ENCODE measurements at places on chromosomes 7 and 10. TPM values are rescaled to one million over a fixed set of nuclear protein-coding genes. Genes with fewer than 3 reads are reported as not detected.

- no peak for DNase-seq
Observed at GRCh38 chr10:30559180-30559579, 70.4 kb downstream of the LYZL2 start.

DLX6 gene
- polyA plus RNA-seq, result not detected

- DNase-seq, result no peak
Observed at GRCh38 chr10:96266118-96266770, 5.1 kb downstream of the BLNK start.

GRCh38 chr7:110246118-110246517 is 844.8 kb upstream of the LRRN3 start:
- DNase-seq, result no peak

GRCh38 chr10:118330295-118331076 is 11.6 kb downstream of the FAM204A start:
- no peak for DNase-seq

CRYGN gene
- polyA plus RNA-seq, result 0.55 TPM

DNA sequence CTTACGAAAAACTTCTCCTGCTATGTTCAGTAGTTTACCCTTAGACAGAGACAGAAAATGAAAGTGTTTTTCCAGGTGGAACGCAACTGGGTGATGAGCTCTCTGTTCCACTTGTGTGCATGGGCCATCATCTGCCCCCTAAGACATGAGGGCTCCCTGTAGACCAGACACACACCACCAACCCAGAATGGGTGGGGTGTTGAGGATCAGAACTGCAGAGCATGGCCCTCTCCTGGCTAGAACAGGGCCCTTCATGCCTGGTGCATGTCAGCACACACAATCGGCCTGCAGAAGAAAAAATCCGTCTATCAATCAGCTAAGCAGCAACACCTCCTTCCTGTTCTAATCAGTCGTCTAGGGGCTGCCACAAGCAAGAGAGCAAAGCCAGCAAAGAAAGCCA is 186.2 kb upstream of the INHBA start:
- DNase-seq, result no peak

MOGAT3 gene
- 0.09 TPM for polyA plus RNA-seq

DNA sequence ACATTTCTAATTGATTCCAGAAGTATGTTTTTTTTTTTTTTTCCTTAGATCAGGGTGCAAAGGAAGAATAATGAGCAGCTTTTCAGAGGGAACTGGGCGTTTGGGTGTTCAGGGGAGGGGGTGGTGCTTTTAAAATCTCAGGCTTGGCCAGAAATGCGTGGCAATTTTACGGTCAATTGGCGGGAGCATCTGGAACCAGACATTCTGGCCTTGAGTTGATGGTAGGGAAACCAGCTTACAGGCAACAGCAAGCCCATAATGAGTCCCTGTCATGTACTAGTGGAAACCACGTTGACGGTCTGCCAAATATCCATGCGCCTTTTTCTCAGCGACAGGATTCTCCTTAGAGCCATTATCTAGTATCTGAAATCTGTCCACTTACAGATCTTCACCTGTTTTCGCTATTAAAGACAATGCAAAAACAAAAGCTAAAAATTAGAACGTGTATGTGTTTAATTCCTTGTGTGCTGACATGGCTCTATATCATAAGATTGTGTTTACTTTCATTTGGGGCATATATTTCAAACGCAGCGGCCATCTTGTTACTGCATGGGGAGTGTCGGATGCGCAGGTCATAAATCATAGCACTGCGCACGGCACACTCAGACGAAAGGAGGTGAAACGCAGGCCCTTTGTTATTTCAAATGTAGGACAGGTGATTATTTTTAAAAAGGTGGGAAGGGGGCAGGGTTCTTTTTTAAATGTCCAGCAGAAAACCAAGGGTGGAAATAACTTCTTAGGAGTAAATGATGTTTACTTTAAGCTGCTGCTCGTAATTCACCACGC is 209.2 kb downstream of the AGMO start:
- no peak for DNase-seq

DNA sequence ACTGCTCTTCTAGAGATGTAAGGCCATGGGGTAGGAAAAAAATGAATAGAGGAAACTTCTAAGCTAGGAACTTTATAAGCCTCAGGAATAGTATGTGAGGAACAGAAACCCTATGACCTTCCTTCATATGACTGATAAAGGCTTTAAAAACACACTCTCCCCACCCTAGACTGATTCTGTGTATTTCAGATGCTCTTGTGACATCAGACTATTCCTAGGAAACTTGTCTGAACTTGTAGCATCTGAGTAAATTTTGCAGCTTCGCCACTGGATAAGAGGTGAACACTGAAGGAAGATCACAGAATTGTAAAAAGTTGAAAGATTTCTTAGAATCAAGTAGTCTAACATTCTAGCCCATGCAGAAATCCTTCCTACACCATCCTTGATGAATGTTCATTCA is 31.0 kb upstream of the CBLL1 start:
- DNase-seq, result no peak

DPYSL4 gene
- 12.4 TPM for polyA plus RNA-seq

DNA sequence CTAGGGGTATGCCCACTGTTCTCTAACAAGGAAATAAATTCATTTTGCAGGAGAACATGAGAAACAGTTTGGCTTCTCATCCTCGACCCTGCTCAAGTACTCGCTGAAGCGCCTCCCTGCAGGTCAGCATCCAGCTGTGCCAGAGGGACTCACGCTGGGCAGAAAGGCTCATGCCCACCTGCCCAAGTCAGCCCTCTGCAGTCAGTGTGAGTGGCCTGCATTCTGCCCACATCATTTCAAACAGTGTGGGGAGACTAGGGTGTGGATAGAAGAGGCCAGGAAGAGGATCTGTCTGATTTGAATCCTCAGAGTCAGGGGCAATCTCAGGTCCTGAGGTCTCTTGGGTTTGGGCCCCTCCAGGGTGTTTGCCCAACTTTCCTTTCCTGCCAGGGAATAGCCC is 297.8 kb downstream of the ELMO1 start:
- DNase-seq, result no peak

All from right lung (tissue), 10 donors.